ENCODE measurements at places on chromosomes 16 and 17.

DNA sequence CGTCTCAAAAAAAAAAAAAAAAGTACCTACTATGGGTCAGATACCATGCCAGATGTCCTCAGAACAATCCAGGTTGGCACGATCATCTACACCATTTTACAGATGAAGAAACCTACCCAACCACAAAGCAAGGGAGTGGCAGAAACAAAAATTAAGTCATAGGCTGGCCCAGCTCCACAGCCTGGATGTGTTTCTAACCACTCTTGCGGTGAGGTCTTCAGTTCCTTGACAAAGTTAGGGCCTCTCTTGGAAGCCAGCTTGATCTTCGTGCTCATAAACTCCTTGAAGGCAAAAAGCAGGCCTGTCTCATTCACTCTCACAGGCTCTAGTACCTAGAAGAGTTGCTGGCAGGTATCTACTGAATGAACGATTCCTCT lies 6.2 kb downstream of the GGA2 start:
- no peak for DNase-seq

DNA sequence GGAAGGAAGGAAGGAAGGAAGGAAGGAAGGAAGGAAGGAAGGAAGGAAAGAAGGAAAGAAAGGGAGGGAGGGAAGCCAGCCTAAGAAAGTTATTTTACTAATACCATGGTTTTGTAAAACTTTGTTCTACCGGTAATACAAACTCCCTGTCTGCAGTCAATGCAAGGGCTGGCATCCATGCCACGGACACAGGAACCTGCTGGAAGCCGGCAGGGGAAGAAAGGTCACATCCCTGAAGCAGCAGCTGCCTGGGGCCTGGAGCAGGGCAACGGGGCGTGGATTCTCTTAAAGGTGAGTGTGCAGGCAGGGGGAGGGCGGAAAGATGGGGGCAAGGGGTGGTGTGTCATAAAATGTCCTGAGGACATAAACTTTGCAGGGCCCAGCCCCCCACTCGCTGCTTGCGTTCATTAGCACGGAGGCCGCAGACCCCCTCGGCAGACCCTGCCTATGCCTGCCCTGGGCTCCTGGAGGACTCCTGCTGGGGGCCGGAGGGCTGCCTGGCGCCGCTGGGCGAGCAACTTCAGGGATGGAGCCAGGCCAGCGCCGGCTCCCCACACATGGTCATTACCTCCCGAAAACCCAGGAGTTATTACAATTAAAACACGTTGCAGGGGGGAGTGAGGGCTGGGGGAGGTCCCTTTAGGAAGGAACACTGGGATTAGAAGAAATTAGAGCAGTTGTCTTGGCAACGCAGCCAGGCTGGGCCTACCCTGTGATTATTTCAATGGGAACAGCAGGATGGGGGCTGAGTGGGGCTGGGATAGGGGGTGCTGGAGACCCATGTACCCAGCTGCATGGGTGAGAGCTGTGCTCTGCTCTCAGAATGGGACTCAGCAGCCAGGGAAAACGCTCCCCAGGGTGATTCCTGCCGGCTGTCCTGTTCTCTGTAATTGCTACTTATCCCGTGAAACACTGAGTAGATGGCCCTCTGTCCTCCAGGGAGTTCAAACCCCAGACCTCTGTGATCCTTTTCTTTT lies 257.9 kb downstream of the SOX9 start:
- DNase-seq, result no peak

DNA sequence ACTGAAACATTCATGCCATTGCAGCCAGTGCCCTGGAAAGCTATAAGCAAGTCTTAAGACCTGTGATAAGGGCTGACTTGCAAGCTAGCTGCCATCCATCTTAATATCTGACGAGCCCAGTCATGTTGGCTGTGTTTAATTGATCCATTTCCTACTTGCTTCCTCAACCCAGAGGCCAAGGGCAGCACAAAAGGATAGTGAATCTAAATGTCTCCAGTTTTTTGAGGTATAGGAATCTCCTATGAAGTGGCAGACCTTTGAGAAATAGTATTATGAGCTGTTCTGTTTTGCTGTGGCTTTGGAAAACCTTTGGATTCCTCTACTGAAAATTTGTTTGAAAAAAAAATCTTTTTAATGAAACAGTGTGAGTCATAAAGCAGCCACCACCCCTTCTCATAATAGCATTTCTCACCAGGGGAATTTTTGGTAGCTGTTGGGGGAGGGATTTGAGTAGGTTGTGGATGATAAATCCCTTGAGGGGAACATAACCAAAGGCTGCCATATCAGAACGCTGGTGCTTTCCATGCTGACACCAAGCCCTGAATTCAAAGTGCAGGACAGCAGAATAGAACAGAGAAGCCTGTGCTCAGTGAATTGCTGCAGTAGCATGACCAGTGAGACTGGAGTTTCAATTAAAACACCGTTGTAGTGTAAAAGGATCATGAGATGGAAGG lies 12.9 kb downstream of the ZNRF1 start:
- DNase-seq, result peak; percentile 39

GRCh38 chr16:47538472-47538871 lies 77.3 kb downstream of the PHKB start:
- no peak for DNase-seq

GRCh38 chr16:74026373-74027281 lies 270.0 kb upstream of the PSMD7 start:
- DNase-seq, result no peak

DNA sequence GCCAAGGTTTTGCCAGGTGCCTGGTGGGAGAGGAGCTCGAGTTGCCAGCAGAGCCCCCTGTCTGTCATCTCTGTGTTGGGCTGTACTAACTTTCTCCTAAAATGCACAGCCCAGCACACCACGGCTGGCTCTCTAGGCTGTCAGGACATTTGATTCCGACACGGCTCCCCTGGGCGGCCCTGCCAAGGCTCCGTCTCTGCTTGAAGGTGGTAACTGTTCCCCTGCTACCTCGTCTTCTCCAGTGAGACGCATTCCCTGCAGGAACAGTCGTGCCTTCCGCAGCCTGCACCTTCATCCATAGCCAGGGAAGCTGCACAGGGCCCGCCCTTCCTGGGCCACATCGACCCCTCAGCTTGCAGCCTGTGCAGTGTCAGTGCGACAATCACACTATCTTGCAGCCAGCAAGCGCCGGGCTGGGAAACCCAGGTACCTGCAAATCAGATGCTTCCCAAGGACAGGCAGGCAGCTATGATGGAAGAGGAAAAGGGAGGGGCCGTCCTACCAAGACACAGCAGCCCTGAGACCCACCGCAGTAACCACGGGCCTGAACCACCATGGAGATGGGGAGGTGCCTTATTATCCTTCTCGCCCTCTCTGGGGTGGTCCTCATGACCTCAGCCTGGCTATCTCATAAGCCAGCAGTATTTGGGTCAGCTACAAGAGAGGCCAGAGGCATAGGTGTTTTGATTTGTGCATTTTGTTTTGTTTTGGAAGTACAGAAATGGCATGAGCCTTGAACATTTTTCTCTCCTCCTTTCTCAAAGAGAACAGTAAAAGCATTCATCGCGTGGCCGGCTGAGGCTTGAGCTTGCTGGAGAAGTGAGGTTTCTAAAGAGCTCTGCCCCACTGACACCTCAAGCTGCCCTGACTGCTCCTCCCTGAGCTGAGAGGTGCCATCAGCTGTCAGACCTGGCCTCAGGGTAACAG lies 361.7 kb upstream of the TNRC6C start:
- DNase-seq, result no peak

DNA sequence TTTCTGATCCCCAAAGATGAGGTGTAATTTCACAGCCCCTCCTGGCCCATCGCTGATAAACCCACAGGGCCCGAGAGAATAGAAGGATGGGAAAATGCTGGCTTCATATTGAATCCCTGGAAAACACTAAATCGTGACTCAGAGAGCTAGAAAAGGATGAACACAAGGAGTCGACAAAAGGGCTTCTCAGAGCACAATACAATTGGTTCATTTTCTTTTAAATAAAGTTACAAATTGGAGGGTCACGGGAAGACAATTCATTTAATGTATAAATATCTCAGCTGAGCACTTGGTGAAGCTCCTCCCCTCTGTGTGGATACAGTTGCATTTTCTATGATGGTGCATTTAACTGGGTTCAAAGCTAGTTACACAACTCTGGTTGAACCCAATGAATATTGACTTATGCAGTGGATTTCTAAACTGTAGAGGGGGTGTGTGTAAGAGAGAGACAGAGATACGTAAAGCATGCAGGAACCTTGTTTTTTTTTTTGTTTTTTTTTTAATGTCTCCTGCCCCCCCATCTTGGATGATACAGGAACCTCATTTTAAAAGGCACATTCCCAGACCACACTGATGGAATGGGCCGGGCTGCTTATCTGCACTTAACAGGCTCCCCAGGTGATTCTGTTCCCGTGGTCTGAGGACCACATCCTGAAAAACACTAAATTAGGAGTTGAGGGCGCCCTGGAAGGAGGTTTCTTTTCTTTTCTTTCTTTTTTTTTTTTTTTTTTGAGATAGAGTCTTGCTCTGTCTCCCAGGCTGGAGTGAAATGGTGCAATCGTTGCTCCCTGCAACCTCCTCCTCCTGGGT lies 14.1 kb downstream of the TTYH2 start:
- no peak for DNase-seq

DNA sequence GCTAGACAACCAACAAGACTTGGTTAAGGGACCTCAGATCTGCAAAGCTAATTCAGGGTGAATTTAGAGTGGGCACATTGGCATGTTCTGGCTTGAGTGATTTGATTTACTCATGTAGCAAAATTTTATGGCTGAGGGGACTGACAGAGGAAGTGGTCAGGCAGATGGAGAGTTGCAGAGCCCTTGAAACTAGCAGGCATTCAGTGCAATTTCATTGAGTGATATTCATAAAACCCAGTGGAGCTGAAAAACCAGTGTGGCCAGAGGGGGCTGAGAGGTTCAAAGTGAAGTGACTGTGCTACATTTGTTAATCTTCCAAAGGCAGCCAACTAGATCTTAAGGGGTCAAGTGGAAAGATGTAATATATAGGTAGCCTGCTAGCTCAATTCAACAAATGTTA lies 2.2 kb upstream of the TMEM94 start:
- DNase-seq, result no peak

DNA sequence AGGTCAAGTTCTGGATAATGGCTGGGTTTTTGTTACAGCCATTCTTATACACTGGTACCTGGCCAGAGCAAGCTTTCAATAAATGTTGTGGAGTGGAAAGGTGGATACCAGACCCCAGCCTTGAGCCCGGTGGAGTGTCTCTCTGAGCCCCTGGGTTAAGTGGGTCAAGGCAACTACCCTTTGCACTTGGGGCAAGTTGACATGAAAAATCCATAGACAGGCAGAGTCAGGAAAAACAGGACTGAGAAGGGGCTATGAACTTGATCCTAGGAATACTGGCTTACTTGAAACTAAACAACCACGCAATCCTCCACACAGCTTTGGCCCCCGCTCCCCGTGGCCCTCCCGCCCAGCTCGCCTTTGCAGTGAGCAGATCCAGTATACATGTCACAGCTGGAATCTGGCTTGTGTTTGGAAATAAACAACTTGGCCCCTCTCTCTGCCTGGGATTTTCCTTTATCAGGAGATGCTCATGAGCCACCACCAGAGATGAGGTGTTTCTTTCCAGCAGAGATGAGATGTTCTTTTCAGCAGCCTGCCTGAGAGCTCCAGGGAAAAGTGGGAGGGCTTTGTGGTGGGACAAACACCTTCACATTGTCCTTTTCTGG lies 65.9 kb downstream of the KSR1 start:
- no peak for DNase-seq

- DNase-seq, result no peak
These were observed 443 bp downstream of the CSNK2A2 start for GRCh38 chr16:58197314-58198012.

- no peak for DNase-seq
These were observed 106.8 kb downstream of the BRIP1 start for GRCh38 chr17:61756561-61756960.

GRCh38 chr17:74850914-74851313 lies 8.8 kb downstream of the GRIN2C start:
- no peak for DNase-seq

DNA sequence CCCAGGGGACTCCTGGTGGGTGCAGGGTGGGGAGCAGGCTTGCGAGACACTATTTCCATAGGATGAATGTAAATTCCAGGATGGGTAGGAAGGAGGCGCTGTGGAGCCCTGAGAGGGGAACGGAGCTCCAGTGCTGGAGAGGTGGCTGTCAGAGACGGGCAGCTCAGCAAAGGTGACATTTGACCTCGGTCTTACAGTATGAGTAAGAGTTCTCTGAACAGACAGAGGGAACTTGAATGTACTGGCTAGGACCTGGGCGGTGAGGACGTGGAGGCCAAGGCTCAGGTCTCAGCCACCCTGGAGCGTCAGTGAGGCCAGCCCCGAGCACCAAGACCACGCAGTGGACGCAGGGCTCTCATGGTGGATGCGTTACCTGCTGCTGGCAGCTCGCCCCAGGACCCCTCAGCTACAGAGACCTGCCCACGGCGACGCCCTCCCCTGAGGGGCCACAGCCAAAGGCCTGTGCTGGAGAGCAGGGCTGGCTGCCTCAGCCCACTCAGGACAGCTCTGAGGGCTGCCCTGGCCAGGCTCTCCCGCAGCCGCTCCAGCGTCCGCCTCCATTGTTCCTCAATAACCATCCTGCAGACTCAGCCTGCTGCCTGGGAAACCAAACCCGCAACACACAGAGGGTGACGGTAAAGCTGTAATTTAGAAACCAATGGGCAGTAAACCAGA lies 65.9 kb upstream of the TNRC6C start:
- DNase-seq, result no peak

- no peak for DNase-seq
These were observed 52.2 kb downstream of the NDE1 start for GRCh38 chr16:15701975-15702970.

DNA sequence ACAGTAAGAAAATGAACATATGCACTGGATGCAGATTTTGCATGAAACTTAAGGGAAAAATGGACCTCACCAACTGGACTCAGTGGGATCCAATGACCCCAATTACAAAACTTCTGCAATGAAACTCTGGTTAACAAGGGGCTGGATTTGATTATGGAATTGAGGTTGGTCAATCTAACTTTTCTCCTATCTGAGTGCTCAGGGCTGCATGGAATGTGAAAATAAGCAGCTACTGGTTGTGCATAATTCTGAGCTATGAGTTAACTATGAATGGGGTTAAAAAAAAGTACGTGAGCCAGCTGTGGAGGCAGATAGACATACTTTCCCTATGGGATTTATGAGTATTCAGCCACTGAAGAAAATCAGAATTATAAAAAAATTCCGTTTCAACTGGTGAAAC lies 9.2 kb downstream of the FAM20A start:
- DNase-seq, result no peak

DNA sequence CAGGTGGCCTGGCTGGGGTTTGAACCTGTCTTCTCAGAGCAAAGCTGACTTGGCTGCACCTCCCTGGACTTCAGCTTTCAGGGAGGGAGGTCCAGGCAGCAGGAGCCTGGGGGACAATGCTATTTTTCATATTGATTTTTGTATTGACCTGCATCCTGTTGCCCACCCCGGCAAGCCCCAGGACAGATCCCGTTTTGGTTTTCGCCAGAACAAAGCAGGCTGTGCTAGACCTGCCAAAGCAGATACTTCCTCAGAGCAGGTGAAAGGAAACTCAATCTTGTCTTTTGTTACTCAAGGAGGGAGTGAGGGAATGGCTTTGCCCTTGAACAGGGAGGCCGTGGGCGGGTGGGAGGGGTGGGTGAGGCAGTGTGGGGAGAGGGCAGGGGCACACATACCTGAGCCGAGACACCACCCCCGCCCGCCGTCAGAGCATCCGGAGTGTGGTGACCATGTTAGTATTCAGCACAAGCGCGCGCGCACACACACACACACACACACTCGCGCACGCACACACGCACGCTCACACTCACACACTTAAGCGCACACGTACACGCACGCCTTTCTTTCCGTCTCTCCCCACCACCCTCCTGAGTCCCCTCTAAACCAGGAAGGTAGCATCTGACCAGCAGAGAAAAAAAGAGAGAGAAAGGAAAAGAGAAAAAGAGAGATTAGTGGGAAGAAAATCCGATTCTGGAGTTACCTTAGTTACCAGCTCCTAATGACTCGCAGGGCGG lies 59.5 kb downstream of the RAI1 start:
- peak; percentile 24 for DNase-seq
